ENCODE measurements at places on chromosomes 1 and 21.

GRCh38 chr1:185716095-185716494 lies 18.1 kb upstream of the HMCN1 start:
- DNase-seq, result no peak

GRCh38 chr1:179996099-179996498 lies 41.5 kb downstream of the CEP350 start:
- no peak for DNase-seq

GRCh38 chr1:39086865-39087409 lies 60.8 kb downstream of the NDUFS5 start:
- DNase-seq, result no peak

- DNase-seq, result no peak
Measured at GRCh38 chr21:35352066-35352770, 303.1 kb upstream of the RUNX1 start.

DNA sequence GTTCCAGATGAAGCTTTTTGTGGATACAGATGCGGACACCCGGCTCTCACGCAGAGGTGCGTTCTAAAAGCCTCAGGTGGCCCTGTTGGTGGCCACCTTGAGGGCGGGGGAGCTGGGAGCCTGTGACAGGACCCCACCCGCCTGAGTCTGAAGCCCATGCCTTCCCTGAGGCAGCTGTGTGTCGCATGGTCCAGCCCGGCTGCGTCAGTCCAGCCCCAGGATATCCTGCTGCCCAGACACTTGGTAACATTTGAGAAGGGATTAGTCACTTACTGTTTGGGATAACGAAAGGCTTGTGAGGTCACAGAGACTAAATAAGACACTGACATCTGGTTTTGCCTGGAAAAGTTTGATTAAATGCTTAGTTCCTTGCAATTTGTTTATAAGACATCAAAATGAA lies 68.9 kb downstream of the UCK2 start:
- DNase-seq, result peak; percentile 53

- DNase-seq, result no peak
Measured at GRCh38 chr1:37069406-37069805, 35.1 kb upstream of the GRIK3 start.

- no peak for DNase-seq
Measured at GRCh38 chr1:64942675-64943074, 23.7 kb downstream of the JAK1 start.

GRCh38 chr1:172136925-172137324 lies 283.6 kb upstream of the C1orf105 start:
- DNase-seq, result no peak

DNA sequence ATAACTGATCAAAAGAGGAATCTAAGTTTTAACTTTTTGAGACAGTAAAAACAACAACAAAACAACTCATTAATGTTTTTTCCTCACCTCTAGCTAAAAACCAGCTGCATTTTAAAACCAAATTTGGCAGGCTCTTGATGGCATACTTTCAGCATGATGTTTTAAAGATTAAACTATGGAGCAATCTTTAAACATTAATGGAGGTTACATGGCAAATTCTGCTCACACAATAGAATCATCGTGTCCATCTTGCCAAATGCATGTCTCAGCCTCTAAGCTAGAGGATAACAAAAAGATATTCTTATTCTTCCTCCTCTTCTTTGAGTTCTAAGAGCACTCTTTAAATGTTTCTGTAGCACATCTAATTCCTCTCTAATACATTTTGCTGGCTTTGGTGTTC lies 579.8 kb upstream of the PKN2 start:
- no peak for DNase-seq

GRCh38 chr1:91693557-91693956 lies 192.4 kb downstream of the TGFBR3 start:
- DNase-seq, result no peak

DNA sequence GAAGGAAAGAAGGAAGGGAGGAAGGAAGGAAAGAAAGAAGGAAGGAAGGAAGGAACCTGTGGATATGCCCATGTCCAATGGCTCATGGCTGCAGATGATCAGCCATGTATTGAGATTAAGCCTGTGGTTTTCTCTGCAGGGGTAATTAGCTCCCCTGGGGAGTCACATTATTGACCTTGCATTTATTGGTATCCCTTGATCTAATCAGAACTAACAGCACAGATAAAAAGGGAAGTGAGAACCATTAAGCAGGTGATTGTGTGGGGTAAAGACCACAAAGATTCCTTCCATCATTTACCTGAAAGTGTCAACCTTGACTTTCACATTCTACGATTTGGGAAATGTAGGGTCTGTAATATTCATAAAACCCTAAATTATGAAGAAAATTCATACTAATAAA lies 390.7 kb downstream of the BRINP2 start:
- no peak for DNase-seq

- peak; percentile 62 for DNase-seq
Measured at GRCh38 chr1:151511636-151512215, 539 bp downstream of the CGN start.

Data from PC-3 (cell line).